Stimulated activated CD4-positive, alpha-beta T cell treated with anti-CD3 and anti-CD28 coated beads, Interleukin-15, amount 100 ng/mL, for 48 hours (primary cell): ENCODE measurements at places on chromosomes 5 and 9.

DNA sequence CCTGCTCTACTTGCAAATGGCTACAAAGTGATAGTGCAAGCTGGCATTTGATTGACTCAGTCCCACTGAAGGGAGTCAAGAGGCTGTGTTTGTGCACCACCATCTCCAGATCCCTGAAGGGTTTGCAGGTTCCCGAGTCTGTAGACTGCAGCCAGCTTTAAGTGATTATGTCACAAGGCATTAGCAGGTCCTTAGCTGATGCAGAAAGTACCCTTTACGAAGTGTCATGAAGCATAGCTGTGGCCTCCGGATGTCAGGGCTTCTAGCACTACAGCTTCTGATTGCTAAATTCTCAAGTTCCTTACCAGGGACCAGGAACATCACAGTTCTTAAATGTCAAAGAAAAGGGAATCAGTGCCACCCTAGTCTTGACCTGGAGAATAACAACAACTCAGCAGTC, 311.3 kb upstream of the TRPC7 start:
- DNase-seq: no peak

- no peak for DNase-seq
Observed at GRCh38 chr9:113872485-113873143, 3.5 kb upstream of the ZNF618 start.

- DNase-seq: no peak
Observed at GRCh38 chr5:84524491-84524890, 139.8 kb upstream of the EDIL3 start.

GRCh38 chr5:2752059-2752820, 763 bp upstream of the IRX2 start:
- no peak for DNase-seq

- no peak for DNase-seq
Observed at GRCh38 chr9:21155501-21155900, 11.0 kb downstream of the IFNA21 start.

DNA sequence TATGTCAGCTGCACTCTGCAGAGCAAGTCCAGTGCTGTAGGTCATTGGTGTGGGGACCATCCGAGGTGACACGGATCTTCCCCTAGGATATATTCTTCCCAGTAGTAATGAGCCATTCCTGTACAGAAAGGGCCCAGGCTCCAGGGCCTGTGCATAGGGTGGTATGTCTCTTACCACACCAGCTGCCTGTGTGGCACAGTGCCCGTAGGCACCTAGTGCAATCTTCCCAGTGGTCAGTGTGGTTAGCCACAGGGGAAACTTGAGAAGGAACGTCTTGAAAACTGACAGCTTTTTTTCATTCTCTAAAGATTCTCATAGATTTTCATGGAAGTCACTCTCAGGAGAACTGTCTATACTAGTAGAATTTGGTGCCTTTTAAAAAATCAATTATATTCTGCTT, 39.8 kb downstream of the CYSTM1 start:
- no peak for DNase-seq
